HFFc6 (cell line): ENCODE measurements at places on chromosomes 12 and 14.
A peak's percentile ranks its signal among the peaks of the same experiment; 100 is the strongest.

DNA sequence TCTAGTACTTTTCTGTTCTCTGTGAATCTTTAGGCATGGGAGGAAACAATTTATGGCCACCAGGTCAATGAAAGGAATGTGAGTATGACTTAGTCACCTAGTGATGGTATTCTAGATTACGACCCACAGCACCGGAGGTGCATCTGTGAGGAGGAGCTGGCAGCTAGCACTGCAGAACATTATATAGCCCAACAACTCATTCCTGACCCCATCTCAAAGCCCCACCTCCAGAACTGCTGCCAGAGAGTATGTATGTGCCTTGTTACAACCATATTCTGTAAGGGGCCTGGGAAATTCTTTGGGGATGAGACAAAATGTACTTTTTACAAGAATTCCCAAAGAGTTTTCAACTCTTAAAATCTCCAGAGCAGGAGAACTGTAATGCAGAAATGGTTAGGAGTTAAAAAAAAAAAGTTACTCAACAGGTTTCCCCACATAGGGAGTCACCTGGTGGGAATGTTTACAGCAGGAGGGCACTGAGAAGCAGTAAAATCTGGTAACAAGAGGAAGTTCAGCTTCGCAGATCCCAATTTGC, 34.9 kb upstream of the CERS5 start:
- peak; percentile 97 for DNase-seq

- DNase-seq = no peak
Observed at GRCh38 chr12:112514456-112514855, 95.7 kb downstream of the PTPN11 start.

DNA sequence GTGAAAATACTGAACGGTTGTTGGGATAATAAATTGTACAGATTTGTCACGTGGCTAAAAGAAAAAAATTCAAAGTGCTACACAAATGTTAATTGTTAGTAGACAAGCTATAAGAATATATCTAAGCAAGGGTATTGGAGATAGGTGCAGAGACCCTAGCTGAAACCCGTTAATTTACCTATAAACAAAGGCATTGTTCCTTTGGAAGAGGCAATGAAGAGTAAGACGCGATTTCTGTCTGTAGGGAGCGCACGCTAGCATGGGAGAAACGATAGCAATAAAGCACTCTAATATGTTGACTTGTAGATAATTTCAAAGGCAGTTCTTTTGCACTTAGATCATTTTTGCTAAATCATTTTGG, 565 bp downstream of the CCDC77 start:
- DNase-seq = peak; percentile 29

DNA sequence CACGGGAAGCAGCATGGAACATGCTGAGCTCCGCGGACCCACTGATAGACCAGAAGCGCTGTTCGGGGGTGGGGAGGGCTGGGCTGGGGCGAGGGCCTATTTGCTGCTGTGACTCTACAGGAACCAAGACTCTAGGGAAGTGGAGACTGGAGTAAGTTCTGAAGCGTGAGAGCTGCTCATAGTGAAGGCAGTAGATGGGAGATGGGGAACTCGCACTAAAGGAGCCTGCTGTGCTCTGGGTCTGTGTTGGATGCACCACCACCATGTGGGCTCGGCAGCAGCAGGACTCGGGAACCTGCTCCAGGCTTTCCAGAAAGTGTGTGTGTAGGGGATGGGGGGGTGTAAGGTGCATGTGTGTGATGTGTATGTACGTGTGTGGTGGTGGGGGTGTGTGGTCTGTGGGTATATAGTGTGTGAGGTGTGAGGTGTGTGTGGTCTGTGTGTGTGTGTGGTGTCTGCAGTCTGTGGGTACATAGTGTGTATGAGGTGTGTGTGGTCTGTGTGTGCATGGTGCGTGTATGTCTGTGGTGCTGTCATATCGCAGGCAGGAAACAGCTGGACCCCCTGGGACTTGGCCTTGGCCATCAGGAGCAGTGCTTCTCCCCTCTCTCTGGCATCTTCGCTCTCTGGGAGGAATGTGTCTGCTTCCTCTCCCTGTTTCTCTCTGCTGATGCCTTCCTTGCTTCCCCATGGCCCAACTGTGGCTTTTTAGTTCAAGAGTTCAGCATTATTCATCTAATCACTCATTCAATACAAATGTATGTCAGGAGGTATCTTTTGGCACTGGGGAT, 378.9 kb downstream of the FUT8 start:
- peak; percentile 74 for DNase-seq

- DNase-seq = no peak
Observed at GRCh38 chr14:63848890-63849289, 3.9 kb upstream of the SYNE2 start.

DNA sequence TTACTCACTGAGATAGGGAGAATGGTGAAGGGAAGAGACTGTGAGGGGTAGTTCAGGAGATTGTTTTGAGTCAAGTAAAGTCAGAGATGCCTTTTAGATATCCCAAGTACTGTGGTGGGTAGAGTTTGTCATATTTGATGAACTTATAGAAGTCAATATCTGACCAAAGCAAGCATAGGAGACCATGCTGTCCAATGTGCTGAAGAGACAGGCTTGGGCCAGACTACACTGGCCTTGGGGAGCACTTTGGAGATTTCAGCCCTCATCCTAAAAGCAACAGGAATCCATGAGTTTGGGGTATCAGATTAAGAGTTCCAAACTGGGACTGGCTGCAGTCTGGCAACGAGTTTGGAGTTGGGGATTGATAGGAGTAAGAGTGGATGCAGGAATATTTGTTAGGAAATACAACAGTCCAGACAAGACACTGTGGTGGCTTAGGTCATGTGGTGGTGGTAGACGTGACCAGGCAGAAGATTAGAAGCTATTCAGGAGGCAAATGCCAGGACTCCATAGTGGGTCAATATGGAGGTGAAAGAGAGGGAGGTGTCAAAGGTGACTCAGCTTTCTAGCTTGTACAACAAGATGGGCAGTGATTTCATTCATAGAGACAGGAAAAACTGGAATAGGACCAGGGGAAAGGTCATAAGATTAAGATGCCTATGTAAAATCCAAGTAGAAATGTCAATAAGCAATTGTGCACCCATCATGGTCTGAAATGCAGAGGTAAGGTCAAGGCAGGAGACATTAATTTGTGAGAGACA, 81.9 kb downstream of the FAR2 start:
- no peak for DNase-seq

DNA sequence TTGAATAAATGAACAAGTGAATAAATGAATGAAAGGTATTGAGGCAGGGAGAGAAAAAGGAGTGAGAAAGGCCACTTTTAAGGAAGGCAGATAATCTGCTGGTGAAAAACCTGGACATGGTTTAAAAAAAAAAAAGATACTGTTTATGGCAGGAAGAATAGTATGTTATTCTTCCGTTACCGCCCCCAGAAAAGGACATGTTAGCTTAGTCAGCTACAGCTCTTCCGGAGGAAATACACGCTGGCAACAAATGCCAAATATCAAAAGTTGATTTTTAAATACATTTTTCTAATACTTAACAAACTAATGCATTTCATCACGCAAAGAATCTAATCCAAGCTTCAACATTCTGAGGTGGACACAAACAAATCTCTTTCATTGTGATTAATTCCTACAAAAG, 43.2 kb downstream of the SLC5A8 start:
- DNase-seq = no peak

DNA sequence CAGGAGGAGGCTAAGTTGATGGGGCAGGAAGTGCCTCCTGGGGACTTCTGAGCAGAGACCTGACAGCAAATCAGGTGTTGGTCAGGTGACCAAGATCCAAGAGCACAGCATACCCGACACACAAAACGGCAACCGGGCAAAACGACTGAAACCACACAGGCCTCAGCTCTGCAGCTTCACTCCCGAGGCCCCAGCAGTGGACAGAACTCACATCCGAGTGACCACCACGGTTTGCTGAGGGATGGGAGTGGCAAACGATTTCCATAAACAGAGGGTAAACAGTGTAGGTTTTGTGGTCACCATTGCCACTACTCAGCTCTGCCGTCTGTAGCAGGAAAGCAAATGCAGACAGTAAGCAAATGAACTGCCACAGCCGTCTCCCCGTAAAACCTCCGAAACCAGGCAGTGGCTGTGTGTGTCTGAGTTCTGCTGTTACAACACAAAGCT, 14.4 kb downstream of the CHFR start:
- DNase-seq = no peak

DNA sequence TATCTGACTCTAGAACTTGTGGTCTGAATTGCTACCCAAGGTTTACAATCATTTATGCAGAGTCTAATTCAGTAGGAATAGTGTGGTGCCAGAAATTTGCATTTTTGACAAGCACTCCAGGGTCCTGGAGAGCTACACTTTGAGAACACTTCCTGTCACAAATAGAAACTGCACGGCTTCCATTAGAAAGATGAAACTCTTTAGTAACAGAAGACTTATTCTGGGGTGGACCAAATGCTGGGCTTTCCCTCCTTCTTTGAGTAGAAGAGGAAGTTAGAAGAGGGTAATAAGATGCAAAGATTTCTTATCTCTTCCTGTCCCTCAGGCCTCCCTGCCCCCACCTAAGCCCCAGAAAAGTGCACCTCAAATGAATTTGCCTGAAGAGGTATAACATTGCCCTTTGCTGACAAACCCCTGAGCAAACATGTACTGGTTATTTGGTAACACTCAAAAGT, 28.4 kb downstream of the DGLUCY start:
- DNase-seq = no peak
